ENCODE measurements at places on chromosomes 6 and 20.

DNA sequence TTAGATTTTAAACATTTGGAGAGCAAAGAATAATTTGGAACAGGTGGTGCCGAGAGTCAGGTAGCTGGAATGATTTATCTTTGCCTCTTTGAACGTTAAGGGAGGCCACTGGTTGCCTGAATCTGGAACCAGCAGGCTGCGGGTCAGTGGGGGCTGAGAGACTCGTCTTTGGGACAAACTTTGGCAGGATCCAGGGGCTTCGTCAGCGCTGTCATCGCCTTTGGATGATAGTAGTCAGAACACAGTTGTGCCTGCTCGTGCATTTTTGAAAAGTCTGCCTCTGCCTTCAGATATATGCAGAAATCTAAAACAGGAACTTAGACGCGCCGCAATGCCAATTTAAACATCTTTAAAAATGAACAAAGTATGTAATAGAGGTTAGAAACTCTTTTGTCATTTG lies 5.0 kb downstream of the EYA2 start:
- DNase-seq = no peak

GRCh38 chr6:121615493-121615892 lies 180.0 kb downstream of the GJA1 start:
- no peak for DNase-seq

DNA sequence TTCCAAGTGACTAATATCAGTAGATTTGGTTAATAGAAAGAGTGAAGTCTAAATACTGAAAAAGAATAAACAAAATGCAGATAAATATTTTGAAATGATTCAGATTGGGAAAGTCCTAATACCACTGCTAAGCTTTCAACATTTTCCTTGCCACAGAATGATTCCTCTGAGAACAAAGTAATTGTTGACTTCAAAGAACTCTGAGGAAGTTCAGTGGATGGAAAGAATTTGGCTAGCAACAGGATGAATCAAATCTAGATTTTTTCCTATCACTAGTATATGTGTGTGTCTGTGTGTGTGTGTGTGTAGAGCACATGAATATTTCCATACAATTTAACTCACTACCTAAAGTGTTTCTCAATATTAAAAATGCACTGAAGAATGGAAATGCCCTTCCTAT lies 107.9 kb upstream of the PREP start:
- DNase-seq = no peak

GRCh38 chr20:20317621-20318364 lies 50.1 kb upstream of the INSM1 start:
- DNase-seq = no peak

DNA sequence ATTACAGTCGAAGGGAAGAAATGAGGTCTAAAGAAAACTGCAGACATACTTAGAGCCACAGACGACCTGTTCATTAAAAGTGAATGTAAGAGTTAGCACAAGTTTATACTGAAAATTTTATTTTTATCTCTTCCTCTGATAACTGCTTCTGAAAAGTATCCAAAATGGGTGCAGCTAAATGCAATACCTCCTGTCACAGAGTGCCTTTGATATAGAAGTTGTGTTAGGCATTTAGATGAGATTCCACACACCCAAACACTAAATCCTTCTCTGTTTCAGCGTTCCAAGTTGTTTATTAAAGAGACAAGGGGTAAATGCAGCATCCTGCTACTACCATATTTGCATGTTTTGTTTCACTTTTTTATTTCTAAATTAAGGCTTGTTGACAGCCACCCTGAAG lies 214.7 kb upstream of the TSHZ2 start:
- no peak for DNase-seq

GRCh38 chr20:4117158-4117740 lies 101.9 kb upstream of the RNF24 start:
- no peak for DNase-seq

- DNase-seq = no peak
Observed at GRCh38 chr6:14270925-14271788, 153.6 kb downstream of the CD83 start.

DNA sequence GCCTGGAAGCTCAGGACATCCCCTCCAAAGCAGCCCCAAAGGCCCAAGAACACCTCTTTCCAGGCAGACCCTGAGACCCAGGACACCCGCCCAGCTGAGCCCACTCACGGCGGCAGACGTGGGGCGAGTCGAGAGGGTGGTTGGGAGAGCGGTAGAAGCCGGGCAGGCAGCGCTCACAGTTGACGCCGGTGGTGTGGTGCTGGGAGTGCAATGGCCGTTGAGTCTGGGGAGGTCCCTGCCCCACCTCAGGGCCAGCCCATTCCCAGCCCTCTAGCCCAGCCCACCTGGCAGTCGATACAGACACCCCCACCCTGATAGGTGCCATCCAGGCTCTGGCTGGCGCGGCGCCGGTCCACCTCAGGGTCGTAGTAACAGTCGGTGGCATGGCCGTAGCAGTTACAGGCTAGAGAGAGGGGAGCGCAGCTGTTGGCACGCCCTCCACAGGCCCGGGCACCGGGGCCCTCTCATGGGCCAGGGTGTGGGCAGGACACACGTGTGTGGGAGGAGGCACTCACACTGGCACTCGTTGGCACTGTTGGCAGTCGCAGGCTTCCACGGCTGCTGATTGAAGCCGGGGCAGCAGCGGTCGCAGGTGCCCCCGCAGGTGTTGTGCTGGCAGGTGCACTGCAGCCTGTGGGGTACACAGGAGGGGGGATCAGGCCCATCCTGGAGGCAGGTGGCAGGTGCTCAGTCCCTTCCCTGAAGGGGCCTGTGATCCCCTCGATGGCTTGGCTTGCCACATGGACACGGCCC lies 20.5 kb downstream of the LAMA5 start:
- no peak for DNase-seq

DNA sequence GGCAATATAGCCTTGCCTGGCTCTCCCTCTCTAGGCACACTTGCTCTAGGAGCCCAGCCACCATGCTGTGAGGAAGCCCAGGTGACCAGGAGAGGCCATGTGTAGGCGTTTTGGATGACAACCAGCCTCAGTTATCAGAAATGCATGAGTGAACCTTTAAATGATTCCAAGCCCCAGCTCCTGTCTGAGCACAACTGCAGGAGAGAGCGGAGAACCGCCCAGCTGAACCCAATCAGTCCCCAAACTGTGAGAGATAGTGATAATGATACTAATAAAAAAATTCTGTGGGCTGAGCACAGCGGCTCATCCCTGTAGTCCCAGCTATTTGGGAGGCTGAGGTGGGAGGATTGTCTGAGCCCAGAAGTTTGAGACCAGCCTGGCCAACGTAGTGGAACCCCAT lies 83.8 kb upstream of the TOX2 start:
- DNase-seq = no peak

DNA sequence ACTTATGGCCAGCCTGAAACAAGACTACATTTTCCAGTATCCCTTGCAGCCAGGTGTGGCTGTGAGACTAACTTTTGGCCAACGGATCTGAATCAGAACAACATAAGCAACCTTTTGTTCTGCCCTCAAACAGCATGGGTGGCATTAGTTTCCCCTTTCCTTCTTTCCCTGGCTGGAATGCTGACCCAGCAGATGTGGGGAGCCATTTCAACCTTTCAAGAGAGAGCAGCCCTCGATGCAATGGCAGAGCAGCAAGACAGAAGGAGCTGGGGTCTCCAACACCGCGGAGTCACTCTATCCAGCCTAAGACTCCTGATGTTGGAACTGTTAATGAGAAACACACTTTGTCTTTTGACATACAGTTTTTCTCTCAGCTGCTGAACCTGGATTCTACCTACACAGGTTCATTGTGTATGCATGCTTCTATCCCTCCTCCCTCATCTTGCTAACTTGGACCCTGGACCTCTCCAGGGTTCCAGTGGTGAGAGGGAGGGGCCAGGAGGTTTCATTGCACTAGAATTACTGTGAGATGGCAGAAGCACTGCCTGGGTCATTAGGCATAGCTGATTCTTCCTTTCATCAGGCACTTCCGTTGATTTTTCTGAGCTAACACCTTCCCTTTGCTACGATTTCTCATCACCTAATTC lies 28.8 kb upstream of the DDR1 start:
- no peak for DNase-seq

DNA sequence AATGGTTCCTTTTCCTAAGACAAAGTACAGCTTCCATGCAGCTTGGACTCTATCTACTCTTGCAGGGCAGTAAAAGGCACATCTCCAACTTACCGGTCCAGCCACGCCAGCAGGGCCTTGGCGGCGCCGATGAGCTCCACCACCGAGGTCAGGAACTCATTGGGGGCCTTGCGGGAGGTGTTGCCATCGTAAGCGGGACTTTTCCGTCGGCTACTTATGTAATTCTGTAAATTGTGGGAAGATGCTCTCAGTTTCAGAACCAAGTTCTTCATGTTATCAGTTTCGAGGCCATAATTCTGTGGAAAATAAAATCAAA lies 68.5 kb downstream of the CNKSR3 start:
- DNase-seq = no peak

DNA sequence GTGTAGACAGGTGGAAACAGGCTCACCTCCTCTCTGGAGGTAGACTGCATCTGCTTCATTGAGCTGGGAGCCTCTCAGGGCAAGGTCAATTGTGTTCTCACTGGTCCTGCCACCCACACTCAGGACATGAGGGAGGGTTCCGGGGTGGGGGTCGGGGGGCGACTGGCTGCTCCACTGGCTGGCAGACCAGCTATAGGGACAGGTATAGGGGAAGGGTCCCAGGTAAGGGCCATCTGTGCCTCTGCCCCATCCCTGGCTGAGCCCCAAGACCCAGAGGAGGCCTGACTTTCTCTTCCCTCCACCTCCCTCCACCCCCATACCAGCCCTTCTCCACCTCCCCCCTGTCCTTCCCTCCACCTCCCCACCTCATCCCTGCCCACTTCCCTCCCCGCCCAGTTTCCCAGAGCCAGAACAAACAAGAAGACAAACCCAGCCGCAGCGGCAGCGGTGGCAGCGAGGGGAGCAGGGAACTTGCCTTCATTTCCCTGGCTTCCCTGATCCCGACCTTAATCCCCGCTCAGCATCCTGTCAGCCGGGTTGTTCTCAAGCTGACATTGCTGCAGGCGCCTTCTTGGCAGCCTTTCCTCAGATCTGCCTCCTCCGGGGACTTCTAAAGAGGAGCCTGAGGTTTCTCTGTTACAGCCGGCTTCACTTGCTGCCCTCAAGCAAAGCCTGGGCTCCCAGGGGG lies 18.3 kb upstream of the FOXP4 start:
- DNase-seq = no peak

- no peak for DNase-seq
Observed at GRCh38 chr6:75673884-75674283, 72.2 kb downstream of the SENP6 start.

GRCh38 chr6:98581705-98582104 lies 252.7 kb upstream of the POU3F2 start:
- no peak for DNase-seq

DNA sequence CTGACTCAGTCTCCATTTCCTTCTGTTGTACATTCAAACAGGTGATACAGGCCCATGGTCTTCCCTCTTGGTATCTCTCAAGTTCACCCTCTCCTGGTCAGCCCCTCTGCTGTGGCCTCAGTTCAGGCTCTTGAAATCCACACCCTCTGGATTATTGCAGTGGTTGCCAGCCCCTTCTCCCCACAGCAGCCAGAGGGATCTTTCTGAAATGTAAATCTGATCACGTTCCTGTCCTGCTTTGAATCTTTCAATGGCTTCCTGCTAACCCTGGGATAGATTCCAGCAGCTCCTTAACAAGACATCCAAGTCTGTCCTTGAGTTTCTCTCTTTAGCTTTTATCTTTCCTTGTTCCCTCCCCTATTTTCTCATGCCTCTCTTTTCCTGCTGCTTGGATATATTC lies 22.2 kb downstream of the CHMP4B start:
- DNase-seq = no peak

GRCh38 chr6:111430605-111431376 lies 52.2 kb downstream of the REV3L start:
- no peak for DNase-seq

DNA sequence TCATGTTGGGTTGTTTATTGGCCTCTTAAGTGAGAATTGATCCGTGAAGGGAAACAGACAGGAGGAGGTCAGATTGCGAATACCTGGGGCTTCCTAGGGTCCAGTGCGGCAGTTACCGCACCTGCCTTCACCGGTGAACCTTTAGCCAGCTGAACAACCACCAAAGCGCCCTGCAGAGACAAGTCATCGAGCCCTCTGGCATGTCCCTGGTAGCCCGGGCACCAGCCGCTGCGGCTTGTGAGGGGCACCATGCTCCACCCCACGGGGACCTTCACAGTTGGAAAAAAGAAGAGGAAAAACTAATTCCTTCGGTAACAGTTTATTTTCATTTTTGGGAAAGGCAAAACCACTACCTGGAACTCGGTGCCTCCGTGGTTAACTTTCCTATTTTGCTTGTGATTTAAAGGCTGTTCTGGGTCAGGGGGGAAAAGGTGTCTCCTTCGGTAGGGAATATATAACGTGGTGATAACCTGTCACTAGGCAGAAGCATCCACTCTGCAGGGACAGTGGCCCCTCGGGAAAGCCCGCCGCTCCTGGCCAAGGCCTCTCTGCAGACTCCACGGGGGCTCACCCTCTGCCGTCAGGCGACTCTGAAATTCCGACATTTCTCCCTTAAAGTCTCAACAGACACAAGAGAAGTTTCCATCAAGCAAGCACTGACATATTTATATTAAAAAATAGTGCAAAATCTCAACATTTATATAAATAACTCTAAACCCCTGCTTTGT lies 30.7 kb upstream of the ZBP1 start:
- DNase-seq = no peak

DNA sequence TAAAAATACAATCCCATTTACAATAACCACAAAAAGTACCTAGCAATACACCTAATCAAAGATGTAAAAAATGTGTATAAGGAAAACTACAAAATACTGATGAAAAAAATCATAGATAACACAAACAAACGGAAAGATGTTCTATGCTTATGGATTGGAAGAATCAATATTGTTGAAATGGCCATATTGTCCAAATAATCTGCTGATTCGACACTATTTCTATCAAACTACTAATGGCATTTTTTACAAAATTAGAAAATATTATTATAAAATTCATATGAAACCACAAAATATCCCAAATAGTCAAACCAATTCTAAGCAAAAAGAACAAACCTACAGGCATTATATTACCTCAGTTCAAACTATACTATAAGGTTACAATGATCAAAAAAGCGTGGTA lies 978.3 kb upstream of the MAP3K7 start:
- DNase-seq = no peak

GRCh38 chr6:33774774-33775173 lies 14.2 kb downstream of the LEMD2 start:
- DNase-seq = no peak

DNA sequence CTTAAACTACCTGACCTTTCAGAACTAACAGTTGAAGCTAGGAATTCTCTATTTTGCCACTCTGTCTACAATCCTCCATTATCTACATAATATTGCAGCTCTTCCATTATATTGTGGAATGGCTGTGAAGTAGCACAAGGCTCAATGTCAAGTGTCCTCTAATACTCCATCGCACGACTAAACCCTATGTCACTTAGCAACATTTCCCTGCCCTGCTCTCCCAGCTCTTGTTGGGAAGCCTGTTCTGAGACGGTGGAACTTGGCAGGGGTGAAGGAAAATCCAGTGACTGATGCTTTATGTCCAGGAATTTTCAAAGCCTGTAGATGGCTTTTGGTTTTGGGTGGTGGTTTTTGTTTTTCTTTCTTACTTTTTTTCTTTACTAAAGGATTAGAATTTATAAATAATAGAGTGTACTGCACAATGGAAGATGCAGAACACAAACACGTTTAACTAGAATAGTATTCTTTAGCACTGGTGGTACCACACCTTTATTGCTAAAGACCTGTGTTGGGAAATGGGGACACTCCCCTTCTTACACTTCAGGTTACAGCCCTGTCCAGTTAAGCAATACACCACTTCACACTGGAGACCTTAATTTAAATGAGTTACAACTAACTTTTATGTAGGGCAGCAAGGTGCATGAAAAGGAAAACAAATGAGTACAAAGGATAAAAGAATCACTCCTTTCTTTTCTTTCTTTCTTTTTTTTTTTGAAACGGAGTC lies 20.7 kb upstream of the AMD1 start:
- DNase-seq = no peak
